ENCODE measurements at places on chromosomes 6 and 20.

- peak; percentile 75 for DNase-seq
Measured at GRCh38 chr20:52191916-52192718, 538 bp upstream of the ZFP64 start.

DNA sequence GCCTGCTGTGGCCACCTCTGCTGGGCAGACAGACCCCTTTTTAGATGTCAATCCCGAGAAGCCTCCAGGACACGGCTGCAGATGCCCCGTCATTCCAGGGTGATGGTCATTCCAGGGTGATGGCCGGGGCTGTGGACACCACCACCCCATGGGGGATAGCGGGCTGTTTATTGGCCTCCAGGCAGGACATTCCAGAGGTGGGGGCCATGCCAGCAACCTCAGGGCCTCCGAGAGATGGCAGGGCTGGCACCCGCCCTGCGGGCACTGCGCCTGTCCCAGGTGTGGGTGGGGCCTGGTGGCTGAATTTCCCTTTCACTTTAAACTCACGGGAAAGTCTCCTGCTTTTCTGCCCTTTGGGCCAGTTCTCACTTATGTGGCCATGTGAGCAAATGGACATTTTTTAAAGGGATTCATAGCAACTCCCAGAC lies 14.5 kb downstream of the COL9A3 start:
- DNase-seq = no peak

GRCh38 chr20:48606841-48607543 lies 220.8 kb downstream of the PREX1 start:
- no peak for DNase-seq

DNA sequence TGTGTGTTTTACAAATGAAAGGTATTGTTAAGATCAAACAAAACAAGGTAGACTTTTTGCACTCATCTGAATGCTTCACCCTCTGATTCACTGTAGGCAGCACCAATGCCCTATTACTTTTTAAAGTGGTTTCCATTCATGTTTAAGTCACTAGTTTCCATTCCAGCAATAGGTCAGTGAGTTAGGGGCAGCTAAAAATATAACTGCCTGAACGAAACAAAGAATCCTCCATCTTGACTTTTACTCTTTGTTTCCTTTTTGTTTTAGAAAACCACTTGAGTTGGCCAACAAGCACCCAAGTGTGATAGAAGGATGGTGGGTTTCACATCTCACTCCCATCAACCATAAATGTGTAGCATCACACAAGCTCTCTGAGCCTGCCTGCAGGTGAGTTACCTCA lies 25.5 kb downstream of the CLIC5 start:
- DNase-seq = no peak

GRCh38 chr6:169885831-169886230 lies 134.4 kb downstream of the ERMARD start:
- DNase-seq = peak; percentile 44

DNA sequence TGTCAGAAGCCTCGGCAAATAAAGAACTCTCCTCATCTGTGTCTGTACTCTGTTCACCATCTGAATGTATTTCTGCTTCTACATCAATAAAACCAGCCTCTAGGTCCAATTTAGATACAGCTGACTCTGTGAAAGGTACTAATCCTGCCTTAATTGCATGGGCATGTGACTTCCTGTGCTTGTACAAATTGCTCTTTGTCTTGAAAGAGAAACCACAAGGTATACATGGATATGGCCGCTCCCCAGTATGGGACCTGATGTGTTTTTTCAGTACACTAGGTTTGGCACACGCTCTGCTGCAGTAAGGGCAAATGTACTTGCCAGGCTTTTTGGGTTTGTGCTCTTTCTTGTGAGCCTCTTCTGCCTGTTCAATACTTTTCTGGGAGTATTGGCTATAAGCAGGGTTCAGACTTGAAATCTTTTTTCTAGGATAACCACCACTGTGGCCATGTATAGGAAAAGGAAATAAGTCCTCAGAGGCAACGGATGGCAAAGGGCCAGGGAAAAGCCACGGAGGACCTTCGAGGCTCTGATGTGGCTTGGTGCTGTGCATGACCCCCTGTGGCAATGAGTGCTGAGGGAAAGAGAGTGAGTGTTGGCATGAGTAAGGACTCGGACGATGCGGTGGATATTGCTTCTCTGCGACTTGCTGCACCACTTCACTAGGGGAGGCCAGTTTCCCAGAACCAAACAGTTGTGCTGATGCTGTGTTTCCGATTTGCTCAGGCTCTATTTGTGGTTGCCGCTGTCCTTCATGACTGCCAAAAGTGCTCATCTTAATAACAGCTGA lies 170.9 kb downstream of the HIVEP2 start:
- no peak for DNase-seq

- DNase-seq = no peak
Measured at GRCh38 chr6:153625089-153625488, 414.0 kb upstream of the OPRM1 start.

GRCh38 chr6:422433-423054 lies 31.0 kb downstream of the IRF4 start:
- no peak for DNase-seq

GRCh38 chr6:140537834-140538705 lies 1163.6 kb upstream of the CITED2 start:
- no peak for DNase-seq

DNA sequence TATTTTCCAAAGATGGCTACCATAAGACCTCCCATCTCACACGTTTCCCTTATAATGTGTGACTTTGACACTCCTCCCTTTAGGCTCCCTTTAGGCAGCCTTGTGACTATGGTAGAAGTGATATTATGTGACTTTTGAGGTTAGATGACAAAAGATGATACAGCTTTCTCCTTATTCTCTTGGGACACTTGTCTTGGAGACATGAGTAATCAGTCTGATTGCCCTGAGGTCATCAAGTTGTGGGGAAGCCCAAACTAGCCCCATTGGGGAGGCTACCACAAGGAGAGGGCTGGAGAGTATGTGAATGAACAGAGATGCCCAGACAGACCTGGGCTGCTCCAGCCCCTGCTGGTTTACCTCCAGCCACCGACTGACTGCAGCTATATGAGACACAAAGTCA lies 10.6 kb upstream of the DLK2 start:
- no peak for DNase-seq

DNA sequence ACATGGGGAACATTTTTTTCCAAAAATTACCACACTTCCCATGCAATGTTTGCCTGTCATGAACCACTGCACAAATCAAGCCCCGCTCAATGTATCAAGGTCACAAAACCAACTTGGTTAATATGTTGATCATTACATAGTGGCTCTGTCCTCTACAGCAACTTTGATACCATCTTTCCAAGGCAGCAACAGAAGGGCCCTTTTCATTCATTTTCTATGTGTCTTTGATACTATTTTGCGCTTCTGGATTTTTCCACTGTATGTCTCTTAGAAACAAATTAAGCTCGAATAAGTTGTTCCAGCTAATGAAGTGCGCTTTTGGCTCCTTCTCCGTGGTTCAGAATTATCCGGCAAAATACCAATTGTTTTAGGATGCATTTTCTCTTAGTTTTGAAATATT lies 1.5 kb downstream of the ZHX3 start:
- DNase-seq = no peak

DNA sequence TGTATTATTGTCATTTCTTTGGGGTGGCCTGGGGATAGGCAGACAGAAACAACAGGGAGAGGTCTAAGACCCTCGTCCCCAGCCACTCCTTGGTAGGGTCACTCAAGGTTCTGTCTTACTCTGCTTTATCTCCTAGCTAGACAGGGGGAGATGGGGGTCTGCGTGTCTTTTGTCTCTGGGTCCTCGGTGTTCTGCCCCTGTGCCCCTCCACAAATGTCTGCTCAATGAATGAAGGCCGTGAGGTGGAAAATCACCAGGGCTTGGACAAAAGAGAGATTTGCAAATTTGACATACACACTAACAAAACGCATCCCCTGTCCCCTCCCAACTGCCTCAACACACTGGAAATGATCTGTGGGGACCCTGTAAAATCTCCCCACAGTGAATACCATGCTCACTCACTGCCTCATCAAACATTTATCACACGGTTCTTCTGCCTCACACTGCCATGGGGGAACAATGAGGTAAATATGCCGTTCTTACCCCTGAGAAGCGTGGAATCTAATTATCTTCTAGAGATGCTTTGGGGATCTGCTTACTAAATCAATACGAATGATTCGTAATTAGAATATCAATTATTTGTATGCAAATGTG lies 13.2 kb upstream of the VAPB start:
- no peak for DNase-seq

DNA sequence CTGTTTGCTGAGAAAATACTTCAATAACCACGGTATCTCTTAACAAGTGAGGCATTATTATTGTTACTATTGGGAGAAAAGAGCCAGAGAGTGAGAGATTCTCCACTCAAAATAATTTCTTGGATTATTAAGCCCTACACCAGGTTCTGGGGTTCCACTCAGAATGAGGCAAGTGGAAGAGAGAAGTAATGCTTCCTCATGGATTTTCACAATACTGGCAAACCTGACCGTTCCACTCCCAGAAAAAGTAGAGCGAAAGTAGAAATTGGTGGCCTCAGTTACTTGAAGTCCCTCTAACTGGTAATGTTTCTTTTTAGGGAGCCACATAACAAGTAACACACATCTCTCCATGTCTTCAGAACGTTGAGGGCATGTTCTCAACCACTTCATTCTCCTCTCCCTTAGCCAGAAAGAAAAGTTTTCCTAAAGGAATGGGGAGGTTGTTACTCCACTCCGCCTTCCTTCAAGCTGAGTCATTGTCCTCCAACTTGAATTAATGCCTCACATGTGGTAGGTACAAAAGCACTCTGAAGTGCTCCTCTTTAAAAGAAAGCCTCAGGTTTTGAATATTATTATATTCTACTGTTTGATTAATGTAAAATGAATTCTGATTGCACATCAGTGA lies 1.9 kb downstream of the BAG2 start:
- DNase-seq = no peak

DNA sequence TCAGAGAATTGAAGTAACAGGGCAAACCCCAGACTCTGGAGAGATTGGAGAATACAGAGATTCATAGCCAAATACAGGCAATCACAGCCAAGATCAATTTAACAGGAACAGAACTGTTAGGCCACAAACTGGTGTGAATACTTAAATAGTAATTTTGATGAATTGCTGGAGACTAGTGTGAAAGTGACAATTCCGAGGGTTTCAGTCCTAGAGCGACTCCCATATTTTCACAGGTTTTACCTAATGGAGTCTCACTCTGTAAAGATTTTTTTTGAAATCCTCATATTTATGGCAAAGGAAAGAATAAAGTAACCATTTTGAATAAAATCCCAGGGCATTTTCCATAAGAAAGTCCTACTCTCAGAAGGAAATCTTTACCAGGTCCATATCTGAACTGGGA lies 135.5 kb downstream of the MMUT start:
- no peak for DNase-seq

GRCh38 chr6:31919624-31920303 lies 7.8 kb upstream of the C2 start:
- DNase-seq = no peak

- no peak for DNase-seq
Measured at GRCh38 chr6:18675881-18676280, 288.7 kb downstream of the RNF144B start.

- no peak for DNase-seq
Measured at GRCh38 chr6:103534095-103534494, 1325.6 kb downstream of the HACE1 start.

- no peak for DNase-seq
Measured at GRCh38 chr6:141483598-141484061, 649.1 kb upstream of the GJE1 start.

- DNase-seq = no peak
Measured at GRCh38 chr6:170152989-170153388, 137.9 kb downstream of the DLL1 start.

- no peak for DNase-seq
Measured at GRCh38 chr6:115753446-115753845, 307.2 kb downstream of the FRK start.

DNA sequence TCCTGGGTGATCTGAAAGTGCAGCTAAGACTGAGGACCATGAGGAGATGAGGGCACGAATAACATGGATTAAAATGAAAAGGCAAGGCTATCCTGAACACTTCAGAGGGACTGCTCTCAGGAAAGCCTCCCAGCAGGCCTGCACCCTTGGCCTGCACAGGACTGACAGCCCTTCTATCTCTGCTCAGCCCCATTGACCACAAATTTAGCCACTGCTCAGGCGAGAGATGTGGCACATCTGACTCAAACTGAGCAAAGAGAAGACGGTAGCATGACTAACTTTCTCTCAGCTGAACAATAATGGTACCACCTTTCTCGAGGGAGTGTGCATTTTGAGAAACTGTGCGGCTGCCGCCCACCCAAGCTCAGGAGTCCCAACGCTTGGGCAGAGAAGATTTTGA lies 257.5 kb downstream of the ADGB start:
- no peak for DNase-seq

DNA sequence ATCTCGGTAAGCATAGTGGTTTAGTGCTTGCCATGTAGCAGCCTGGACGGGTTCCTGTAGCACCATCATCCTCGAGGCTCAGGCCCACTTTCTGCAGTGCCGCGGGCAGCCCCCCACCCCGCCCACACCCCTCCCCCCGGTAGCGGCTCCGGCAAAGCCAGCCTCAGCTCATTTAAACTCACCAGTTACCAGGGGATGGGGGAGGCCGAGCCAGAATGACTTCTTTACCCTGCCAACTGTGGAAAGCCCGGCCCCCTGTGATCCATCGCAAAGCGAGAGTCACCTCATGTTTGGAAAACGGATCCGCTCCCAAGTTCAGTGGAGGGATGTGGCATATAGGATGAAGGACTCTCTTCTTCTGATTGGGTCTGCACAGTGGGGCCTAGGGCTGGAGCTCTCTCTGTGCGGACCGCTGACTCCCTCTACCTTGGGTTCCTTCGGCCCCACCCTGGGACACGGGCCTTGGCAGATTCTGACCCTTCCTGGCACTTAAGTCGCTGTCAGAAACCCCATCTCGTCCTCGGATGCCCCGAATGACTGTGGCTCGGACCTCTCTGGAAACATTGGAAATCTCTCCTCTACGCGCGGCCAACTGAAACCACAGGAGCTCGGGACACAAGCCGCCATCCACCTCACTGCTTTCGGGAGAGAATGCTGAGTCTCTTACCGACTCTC lies 337.8 kb upstream of the DEFB115 start:
- no peak for DNase-seq

- no peak for DNase-seq
Measured at GRCh38 chr6:84773431-84774156, 9.2 kb upstream of the TBX18 start.

DNA sequence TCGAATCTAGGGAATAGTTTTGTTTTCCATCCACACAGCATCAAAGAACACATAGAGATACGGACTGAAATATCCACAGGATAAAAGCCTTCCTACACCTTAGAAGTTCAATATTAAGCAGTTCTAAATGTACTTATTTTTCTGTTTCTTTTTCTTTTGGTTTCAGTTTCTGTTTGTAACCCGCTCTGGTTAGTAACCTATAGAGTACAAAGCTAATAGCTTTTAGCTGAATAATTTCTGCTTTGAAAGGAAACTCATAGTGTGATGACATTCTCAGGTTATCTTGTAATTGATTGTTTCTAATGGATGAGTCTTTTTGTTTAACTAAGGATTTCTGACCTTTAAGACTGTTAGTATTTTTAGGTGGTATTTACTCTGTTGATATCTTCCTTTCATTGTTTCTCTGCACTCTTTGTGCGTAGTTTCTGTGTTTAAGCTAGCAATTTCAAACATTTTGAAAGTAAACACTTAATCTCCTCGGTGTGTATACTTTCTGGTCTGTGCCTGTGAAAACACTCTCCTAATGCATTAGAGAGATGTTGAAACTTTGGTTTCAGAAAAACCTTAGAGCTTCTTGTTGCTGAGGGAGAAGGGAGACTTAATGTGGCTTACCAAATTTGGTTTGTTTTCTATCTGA lies 385.5 kb downstream of the HDGFL1 start:
- no peak for DNase-seq
